ENCODE measurements at places on chromosomes 12 and 14. TPM values are rescaled to one million over a fixed set of nuclear protein-coding genes. Genes with fewer than 3 reads are reported as not detected.

The IL26 gene
- total RNA-seq = not detected

The SERPINA10 gene
- not detected for total RNA-seq

The SRP54 gene
- total RNA-seq = 37.9 TPM

The C12orf60 gene
- total RNA-seq = not detected

The NAV3 gene
- total RNA-seq = not detected

The HOXC4 gene
- not detected for total RNA-seq

The AMN gene
- 2.3 TPM for total RNA-seq

The TAS2R20 gene
- total RNA-seq = 1.7 TPM

- H3K27me3 ChIP-seq = no peaks in the 10 kb centered on the region
- H3K4me3 ChIP-seq = peak overlapping the region; percentile 95
- no peak for DNase-seq
- peaks cover 5% of the 10 kb centered on the region for H3K36me3 ChIP-seq
- peaks cover 46% of the 10 kb centered on the region for H3K4me1 ChIP-seq
- peak overlapping the region; percentile 96 for H3K27ac ChIP-seq
These were observed 1.7 kb downstream of the ORAI1 start for GRCh38 chr12:121628037-121628436.

DNA sequence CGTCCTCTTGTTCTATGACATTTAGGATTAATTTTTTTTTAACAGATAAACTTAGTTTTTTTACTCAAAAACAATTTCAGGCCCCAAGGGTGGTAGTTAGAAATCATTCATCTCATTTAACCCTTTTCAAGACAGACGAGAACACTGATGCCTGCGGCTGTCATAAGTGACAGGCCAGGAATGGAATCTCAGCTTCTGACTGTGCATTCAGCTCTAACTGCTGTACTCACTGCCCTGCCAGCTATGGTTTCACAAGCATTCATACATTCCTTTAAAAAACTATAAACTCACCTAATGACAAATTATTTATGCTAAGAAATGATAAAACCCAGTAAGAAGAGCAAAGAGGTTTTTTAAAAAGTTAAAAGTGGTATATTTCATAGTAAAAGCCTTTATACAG, 8.8 kb downstream of the DENND5B start:
- no peak for DNase-seq
- H3K36me3 ChIP-seq = peaks cover 2% of the 10 kb centered on the region
- H3K4me3 ChIP-seq = no peak overlapping the region
- peaks cover 26% of the 10 kb centered on the region for H3K27me3 ChIP-seq

DNA sequence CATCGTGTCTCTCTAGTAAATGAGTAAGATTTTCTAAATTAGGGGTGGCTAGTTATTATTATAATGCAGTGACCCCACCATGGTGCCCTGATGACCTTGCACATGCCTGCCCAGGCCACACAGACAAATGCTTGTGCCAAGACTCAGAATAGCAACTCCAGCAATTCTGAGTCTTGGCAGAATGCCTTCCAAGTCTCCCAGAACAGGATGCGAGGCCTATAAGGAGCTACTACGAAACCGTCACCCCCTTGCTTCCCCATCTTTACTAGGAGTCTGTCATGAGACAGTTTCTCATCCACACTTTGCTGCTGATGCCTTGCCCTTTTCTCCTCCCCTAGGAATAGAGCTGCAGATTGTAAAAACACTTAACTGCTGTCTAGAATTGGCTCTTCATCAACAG, 559.9 kb downstream of the TRHDE start:
- no peaks in the 10 kb centered on the region for H3K4me1 ChIP-seq
- H3K36me3 ChIP-seq = no peaks in the 10 kb centered on the region
- no peak for DNase-seq
- H3K27me3 ChIP-seq = no peaks in the 10 kb centered on the region
- H3K4me3 ChIP-seq = no peak overlapping the region

- no peaks in the 10 kb centered on the region for H3K4me1 ChIP-seq
- no peak overlapping the region for H3K27ac ChIP-seq
- no peak overlapping the region for H3K4me3 ChIP-seq
- no peaks in the 10 kb centered on the region for H3K27me3 ChIP-seq
- H3K36me3 ChIP-seq = peaks cover 3% of the 10 kb centered on the region
These were observed 212.1 kb upstream of the ABCD2 start for GRCh38 chr12:39831587-39832315.

GRCh38 chr12:29224572-29224971, 75.5 kb downstream of the FAR2 start:
- H3K27ac ChIP-seq = no peak overlapping the region
- no peak for DNase-seq
- H3K27me3 ChIP-seq = no peaks in the 10 kb centered on the region
- H3K36me3 ChIP-seq = no peaks in the 10 kb centered on the region

DNA sequence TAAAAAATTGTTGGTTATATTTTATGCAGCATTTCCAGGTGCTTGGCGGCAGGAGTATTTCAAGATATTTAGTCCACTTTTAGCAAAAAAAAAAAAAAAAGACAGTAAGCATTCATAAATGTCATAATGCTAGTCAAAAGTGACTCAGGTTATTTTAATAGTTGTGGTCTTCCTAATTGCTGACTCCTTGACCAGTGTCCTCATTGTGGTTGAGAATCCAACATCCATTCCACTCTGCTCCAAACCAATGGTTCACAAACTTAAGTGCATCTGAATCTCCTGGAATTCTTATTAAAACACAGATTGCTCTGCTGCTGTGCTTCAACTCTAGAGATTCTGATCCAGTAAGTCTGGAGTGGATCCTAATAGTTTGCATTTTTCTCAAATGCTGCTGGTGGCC, 71.4 kb downstream of the AKAP6 start:
- no peak overlapping the region for H3K27ac ChIP-seq
- no peak for DNase-seq
- H3K36me3 ChIP-seq = no peaks in the 10 kb centered on the region
- H3K27me3 ChIP-seq = peaks cover 4% of the 10 kb centered on the region
- H3K4me3 ChIP-seq = no peak overlapping the region

DNA sequence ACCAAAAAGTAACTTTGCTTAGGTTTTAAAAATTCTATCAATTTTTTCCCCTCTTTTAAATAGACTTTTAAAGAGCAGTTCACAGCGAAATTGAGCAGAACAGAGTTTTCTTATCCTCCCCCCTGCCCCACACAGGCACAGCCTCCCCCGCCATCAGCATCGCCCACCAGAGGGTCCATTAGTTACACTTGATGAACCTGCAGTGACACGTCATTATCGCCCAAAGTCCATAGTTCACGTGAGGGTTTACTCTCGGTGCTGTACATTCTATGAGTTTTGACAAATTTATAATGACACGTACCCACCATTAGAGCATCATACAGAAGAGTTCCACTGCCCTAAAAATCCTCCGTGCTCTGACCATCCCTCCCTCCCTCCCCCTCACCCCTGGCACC, 58.4 kb downstream of the FZD10 start:
- no peaks in the 10 kb centered on the region for H3K36me3 ChIP-seq
- no peaks in the 10 kb centered on the region for H3K27me3 ChIP-seq
- H3K4me3 ChIP-seq = no peak overlapping the region
- H3K27ac ChIP-seq = no peak overlapping the region
- no peaks in the 10 kb centered on the region for H3K4me1 ChIP-seq

DNA sequence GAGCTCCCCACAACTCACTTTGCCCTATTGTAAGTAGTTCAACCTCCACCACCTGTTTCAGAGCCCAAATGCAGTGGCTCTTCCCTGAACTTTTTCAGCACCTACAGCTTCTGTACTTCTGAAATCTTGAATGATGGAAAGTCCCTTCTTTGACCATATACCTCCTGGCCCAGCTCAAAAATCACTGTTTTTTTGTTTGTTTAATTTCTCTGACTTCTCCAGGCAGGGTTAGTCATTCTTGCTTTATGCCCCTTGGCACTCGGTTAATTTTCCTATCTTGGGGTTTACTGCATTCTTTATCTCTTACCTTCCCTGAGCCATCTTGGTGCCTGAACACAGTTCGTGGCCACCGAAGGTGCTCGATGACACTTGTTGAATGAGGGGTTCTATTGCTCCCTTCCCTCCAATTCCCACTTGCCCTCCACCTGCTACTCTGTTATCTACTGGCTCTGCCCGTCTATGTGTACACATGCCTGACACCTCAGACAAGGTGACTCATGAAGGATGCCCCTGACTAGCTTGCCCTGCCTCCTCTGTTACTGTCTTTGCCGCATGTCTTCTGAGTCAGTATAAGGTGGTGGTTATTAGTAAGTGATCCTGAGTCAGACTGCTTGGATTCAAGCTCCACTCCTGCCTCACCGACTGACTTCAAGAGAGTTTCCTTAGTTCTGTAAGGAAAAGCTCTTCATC, 4.4 kb downstream of the AMHR2 start:
- peak overlapping the region; percentile 47 for H3K27ac ChIP-seq
- H3K4me3 ChIP-seq = no peak overlapping the region
- H3K4me1 ChIP-seq = peaks cover 7% of the 10 kb centered on the region
- no peak for DNase-seq

DNA sequence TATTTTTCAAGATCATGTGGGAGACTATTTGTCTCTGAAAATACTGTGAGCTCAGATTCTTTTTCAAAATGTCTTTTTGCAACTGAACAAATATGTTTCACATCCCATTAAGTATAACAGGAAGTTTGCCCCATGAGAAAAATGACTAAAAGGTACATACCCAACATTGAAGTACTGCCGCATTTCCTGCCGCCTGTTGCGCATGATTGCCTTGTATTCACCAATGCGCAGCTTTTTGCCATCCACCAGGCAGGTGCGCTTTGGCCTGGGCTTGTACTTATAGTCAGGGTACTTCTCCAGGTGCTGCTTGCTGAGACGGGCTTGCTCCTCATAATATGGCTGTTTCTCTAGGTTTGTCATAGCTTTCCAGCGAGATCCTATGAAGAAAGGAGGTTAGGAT, 413.2 kb downstream of the SOX5 start:
- H3K36me3 ChIP-seq = no peaks in the 10 kb centered on the region
- H3K27ac ChIP-seq = no peak overlapping the region
- no peak for DNase-seq
- no peaks in the 10 kb centered on the region for H3K4me1 ChIP-seq
- H3K4me3 ChIP-seq = no peak overlapping the region

- H3K4me1 ChIP-seq = no peaks in the 10 kb centered on the region
- H3K27me3 ChIP-seq = no peaks in the 10 kb centered on the region
- no peak overlapping the region for H3K4me3 ChIP-seq
- DNase-seq = no peak
- no peak overlapping the region for H3K27ac ChIP-seq
These were observed 3.1 kb upstream of the HPD start for GRCh38 chr12:121861636-121862254.

GRCh38 chr12:115088328-115088994, 404.5 kb upstream of the TBX3 start:
- no peaks in the 10 kb centered on the region for H3K36me3 ChIP-seq
- H3K4me1 ChIP-seq = no peaks in the 10 kb centered on the region
- no peak overlapping the region for H3K4me3 ChIP-seq
- no peak for DNase-seq
- H3K27me3 ChIP-seq = no peaks in the 10 kb centered on the region
- no peak overlapping the region for H3K27ac ChIP-seq

GRCh38 chr12:120933786-120934185, 29.6 kb upstream of the SPPL3 start:
- no peak overlapping the region for H3K4me3 ChIP-seq
- no peak for DNase-seq
- H3K27ac ChIP-seq = peak overlapping the region; percentile 41

DNA sequence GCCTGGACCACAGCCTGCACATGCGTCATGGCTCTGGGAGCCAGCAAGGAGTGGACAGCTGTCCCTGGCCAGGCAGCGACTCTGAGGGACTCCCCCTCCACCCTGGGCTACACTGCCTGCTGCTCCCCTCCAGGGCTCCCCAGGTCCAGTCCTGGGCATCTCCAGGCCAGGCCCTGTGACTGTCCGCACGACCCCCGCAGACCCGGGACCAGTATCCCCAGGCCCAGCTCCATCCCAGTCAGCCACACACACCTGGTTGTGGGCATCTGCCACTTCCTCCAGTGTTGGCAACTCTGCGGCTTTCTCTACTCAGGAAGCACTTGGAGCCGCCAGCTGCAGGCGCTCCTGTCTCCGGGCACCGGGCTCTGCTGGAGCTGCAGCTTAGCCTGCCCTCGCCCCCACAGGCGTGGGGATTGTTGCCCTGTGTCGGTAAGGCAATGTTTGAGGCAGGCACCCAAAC, 2.4 kb downstream of the ULK1 start:
- DNase-seq = no peak
- H3K27ac ChIP-seq = peak overlapping the region; percentile 41

DNA sequence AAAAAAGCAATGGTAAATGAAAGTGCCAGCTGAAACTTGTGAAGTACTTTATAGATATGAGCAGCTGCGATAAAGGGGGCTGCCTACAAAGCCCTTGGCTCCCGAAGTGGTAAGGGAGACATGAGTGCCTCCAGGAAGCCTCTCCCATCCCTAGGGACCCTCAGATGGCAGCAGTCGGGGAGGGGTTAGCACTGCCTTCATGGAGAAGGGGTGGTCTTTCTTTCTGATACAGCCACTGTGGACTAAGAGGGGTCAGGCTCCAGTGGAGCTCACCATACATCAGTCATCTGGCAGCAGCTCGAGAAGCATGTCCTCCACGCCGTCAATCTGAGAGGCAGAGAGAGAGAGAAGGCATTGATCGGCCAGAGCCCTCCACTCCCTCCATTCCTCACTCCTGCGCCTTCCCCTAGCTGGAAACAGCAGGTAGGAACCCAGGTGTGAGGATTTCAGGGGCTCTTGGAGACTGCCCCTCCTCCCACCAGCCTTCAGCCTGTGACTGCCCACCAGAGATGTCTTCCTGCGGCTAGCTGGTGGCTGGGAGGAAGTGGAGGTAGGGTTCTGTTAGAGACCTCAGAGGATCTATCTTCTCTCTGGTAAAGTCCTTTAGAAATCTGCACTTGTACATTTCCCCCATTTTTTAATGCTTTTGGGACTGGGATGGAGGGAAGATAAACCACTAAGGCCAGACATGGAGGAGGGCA, 2.3 kb downstream of the TCL1A start:
- H3K4me3 ChIP-seq = no peak overlapping the region
- H3K27ac ChIP-seq = no peak overlapping the region
- H3K36me3 ChIP-seq = no peaks in the 10 kb centered on the region
- H3K27me3 ChIP-seq = peaks cover 59% of the 10 kb centered on the region

Data from T-helper 17 cell (primary cell).